NCI-H1105 (cell line): ENCODE measurements at places on chromosomes 7 and 10.

DNA sequence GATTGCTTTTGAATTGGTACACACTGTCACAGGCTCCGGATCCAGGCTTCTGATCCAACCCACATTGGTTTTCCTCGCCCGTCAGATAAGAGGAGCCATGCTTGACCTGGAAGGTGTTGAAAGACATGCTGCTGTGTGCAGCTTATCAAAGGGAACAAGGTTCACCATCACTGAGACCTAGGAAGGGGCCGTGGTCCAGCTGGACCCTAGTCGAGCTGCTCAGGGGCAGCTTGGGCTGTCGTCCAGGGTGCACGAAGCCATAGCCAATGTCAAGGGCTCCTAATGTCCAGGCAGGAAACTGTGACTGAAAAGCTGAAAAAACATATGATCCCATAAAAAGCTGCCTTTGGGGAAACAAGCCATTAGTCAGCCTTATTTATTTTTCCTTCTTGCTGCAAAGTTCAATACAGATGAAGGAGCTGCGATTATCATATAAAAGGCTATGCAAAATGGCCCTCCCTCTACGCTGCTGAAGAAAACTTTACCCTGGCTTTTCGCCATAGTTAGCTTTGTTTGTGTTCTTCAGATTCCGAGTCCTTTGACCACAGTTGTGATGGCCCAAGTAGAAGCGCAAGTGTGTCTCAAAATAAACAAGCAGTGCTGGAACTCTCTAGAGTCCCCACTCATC, 118.0 kb downstream of the CREB5 start:
- no peak for DNase-seq

DNA sequence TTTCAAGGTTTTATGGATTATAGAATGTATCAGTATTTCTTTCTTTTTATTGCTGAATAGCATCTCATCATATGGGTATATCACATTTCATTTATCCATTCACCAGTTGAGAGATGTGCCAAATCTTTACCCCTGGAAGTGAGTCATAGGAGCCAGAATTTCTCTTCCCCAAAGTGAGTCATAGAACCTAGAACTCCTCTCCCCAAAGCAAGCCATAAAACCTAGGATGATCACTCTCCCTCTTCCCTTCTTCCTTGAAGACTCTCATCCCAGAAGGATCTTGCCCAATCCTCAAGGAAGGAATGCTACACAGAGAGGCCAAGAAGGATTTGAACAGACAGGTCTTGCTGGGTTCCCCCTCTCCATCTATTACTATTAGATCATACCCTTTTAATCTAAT, 199.9 kb downstream of the EVX1 start:
- DNase-seq = no peak

GRCh38 chr7:119320316-119320715, 952.7 kb upstream of the KCND2 start:
- no peak for DNase-seq

DNA sequence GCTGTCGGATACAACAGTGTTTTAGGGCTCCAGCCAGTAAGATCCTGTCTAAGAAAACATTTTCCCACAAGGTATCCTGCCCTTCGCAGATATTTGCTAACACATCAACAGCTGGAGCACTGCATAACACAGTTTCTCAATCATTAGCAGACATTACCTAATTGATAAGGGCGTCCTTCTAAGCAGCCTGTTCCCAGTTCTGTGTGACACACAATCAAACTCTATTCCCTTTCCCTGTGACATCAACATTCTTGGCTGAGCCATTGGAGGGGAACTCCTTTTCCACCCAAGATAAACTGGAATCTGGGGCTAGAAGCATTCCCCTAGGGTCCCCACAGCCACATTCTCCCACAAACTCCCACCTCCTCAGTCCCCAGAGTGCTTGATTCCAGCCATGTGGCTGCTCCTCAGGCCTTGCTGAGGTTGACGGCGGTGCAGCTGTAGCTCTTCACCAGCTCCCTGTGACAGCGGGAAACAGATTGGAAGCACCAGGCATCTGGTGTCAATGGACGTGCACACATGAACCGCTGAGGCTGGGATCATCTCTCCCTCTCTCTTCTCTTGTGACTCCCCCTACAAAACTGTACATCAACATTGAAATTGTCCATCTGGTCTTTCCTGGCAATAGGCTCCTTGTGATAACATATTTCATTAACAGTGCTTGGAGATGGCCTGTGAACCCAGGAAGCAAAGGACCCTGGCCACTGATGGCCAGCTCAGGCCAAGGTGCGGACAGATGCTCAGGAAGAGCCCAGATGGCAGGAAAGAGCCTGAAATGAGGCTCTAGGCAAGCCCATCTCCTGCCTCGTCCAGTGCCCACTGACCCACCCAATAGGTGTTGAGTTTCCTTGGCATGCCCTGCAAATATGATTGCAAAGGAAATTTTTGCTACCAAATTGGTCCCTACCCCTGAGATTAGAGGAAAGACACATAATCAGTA, 131.1 kb upstream of the TBX20 start:
- no peak for DNase-seq

DNA sequence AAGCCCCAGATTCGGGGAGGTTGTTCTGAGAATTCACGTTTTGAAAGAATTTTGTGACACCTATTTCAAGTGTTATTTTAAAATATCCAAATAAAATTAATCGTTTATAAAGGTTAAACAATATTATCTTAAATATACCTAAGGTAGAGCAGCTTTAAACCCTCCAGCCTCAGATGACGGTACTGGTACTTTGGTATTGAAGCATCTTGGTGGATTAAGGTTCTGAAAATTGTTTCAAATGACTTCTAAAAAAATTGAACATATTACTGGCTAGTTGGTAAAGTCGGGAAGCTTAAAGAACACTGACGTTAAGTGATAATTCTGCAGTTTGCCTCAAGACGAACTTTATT, 392 bp upstream of the HUS1 start:
- no peak for DNase-seq

- no peak for DNase-seq
Observed at GRCh38 chr7:158809596-158809995, 19.7 kb downstream of the ESYT2 start.

GRCh38 chr7:32573110-32573687, 77.9 kb downstream of the AVL9 start:
- no peak for DNase-seq

DNA sequence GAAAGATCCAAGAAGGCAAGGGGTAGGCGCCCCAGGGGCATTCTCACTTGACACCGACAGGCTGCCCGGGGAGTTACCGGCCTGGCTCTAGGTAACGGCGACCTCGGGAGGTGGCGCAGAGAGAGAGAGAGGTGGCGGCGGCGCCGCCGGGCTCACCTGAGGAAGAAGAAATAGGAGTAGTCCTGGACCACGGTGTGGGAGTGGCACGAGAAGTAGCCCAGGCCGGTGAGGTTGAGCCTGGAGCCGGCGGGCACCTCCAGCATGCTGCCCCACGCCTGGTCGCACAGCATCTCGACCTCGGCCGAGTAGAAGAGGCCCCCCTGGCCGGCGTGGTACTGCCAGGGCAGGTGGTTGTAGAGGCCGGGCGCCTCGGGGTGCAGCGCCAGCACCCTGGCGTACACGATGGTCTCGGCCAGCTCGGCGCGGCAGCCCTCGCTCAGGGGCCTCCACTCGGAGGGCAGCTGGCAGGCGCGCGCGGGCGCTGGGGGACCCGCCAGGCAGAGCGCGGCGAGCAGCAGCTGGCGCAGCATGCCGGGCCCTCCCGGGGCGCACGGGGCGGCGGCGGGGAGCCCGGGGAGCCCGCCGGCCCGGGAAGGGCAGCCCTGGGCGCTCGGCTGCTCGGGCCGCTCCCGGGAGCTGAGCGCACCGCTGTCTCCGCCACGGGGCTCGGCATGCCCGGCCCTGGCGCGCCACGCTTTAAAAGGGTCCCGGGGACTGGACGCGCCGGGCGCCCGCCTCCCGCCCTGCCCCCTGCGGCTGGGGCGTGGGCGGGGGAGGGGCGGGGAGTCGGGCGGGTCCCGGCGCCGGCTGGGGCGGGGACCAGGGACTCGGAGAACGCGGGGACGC, at the start of gene CCDC3:
Gene CCDC3, minus strand, starts transcription at position 673 of the 846 bp plus-strand sequence. Its CDS starts 143 bp downstream, at position 530.
- no peak for DNase-seq

DNA sequence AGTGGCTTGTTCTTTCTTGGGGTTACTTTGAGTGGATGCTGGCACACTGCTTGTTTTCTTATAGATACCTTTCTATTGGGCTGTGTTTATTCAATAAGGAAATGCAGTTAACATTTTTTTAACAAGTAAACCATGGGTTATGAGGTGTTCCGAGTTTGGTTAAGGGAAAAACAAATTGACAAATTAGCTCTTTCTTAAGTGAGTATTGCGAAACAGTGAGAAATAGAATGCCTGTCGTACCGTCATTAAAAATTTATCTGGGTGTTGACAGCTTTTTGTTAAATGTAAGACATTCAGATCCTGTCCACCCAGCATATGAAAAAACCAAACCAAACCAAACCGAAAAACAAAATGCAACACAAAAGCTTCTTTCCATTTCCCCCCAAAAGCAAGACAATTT, 6.2 kb downstream of the CUX1 start:
- no peak for DNase-seq

DNA sequence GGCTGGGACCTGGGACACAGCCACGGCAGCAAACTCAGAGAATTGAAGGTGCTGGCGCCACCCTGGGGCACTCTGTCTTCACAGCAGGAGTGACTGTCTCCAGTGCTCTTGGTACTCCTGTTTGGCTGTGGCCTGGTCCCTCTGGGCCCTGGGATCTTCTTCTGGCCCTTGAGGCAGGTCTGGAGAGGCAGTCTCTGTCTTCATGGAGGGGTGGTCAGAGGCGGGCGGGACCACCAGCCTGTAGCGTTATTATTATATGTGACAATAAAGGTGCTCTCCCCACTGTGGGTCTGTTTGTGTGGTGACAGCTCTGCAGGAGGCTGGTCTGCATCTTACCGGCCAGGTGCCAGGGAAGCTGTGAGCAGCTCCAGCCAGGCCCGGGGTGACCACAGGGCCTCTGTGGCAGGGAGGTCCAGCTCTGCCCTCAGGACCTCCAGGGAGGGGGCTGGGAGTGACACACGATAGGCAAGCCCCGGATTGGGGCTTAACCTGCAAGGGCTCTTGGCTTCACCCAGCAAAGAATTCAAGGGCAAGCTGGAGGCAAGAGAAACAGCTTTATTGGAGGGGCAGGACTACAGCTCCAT, 70.3 kb downstream of the MYL10 start:
- no peak for DNase-seq

- peak; percentile 3 for DNase-seq
Observed at GRCh38 chr10:18312374-18313139, 172.3 kb downstream of the CACNB2 start.

- no peak for DNase-seq
Observed at GRCh38 chr7:36635091-36635490, 89.2 kb downstream of the AOAH start.

- peak; percentile 42 for DNase-seq
Observed at GRCh38 chr7:70630818-70631457, 501.0 kb upstream of the GALNT17 start.

DNA sequence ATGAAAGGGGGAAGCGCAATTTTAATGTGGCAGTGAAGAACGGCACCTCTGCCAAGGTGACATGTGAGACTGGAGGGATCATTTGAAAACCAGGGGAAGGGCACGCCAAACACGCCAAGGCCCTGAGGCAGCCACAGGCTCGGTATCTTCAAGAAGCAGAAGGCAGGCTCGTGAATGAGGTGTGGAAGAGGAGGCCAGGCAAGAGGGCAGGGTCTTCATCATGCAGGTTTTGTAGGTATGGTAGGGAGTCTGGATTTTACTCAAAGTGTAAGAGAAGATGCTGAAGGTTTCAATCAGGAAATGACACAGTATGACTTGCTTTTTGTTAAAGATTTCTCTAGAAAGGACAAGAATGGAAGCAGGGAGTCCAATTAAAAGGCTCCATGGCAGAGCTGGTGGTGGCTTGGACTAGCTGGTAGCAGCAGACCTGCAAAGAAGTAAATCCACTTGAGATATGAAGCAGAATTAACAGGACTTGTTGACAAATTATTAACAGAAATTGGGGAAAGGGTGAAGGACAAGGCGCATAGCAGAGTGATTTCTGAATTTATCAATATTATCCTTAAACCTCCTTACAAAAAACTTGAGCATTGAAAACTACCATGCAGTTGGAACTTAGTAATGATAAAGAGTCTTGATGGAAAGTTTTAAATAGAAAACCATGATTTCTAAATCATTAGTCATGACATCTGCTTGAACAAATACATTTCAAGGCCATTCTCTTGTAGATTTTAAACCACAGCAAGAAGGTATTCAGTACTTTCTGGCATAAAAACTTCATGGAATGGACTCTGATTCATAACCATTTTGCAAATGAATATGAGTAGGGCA, 70.4 kb downstream of the COA1 start:
- no peak for DNase-seq

- DNase-seq = no peak
Observed at GRCh38 chr10:1183701-1184100, 127.5 kb downstream of the WDR37 start.

DNA sequence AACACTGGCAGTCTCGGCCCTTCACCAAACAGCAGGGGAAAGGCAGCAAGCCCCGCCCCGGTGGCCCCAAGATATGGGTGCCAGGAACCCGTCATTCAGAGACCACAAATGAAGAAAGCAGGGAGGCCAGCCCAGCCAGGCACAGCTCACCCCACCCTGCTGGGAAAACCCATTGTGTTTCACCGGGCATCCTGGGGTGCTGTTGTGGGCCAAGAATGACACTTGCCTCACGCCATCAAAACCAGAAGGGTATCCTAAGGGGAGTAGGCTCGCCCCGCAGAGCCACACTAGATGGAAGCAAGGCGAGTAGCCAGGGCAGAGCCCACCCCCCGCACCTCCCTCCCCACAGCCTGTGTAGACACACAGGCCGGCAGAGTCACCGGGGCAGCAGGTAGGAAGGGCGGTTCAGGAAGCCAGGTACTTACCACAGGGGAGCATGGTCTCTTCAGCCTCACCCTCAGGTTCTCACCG, 72.5 kb upstream of the KCNMA1 start:
- no peak for DNase-seq
